ENCODE measurements at places on chromosomes 3 and 15.

DNA sequence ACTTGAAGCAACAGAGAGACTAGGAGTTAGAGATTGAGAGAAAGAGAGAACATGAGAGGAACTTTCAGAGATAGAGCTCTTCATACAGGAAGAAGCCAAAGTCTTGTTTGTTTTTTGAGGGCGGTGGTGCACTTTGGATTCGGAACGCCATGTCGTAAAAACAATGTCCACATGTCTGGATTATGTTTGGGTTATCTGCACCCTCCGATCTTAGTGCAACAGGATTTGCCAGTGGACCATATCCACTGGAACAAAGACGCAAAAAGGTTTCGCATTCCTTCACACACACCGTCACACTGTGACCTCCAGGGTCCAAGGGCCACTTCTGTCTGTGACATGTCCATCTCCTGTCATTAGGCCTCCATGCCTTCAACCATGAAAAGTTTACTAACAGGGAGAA, 141.8 kb upstream of the ATP11B start:
- DNase-seq = no peak

- DNase-seq = no peak
These were observed 54.3 kb downstream of the LRRN1 start for GRCh38 chr3:3853544-3853943.

- DNase-seq = no peak
These were observed 334.2 kb downstream of the KLF13 start for GRCh38 chr15:31660816-31661215.

DNA sequence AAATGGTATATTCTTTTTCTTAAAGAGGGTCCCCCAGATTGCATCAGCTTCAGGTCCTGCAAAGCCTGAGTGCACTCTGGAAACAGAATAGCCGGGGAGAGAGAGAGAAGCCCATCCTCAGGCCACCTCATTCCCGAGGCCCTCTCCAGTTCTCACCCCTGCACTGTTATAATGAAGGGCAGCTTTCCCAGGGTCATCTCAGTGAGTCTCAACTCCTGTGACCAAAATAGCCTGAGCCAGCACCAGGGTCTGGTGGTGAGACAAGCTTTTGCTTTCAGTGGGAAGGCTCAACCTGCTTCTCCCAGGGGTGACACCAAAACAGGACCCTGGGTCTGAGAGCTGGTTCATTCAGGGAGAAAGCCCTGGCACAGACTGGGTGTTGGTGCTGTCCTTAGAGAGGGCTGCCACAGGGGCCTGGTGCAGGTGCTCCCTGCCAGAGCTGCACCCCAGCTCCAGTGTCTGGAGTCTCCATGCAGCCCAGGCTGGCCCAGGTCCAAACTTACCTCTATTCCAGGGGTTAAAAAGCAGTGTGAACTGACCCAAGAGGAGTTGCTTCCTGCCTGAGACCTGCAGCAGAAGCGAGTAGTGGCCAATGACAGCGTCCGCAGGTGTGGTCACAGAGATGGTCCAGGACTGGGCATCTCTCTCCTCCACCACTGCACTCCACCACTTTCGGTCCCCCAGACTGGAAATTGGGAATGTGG, 6.1 kb downstream of the EPB42 start:
- no peak for DNase-seq

- no peak for DNase-seq
These were observed 102.9 kb downstream of the TFDP2 start for GRCh38 chr3:142046320-142047020.

GRCh38 chr3:140597792-140598191, 80.1 kb upstream of the TRIM42 start:
- DNase-seq = no peak

DNA sequence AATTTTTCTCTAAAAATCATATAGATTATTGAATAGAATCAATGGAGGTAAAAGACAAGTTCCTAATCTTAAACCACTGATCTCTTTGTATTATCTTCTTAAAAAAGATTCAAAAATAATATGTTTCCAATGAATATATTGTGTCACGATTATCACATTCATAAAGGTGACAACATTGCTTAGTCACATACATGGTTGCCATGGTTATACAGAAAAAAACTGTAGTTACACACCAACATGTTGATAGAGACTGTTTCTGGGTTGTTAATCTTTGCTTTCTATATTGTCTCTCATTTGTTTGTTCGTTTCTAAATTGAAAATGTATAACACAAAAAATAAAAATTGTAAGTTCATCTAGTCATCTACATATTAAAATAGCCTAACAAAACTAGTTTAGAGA, 376.0 kb upstream of the ALCAM start:
- DNase-seq = no peak

- DNase-seq = no peak
These were observed 38.4 kb downstream of the TOPAZ1 start for GRCh38 chr3:44280077-44280476.

DNA sequence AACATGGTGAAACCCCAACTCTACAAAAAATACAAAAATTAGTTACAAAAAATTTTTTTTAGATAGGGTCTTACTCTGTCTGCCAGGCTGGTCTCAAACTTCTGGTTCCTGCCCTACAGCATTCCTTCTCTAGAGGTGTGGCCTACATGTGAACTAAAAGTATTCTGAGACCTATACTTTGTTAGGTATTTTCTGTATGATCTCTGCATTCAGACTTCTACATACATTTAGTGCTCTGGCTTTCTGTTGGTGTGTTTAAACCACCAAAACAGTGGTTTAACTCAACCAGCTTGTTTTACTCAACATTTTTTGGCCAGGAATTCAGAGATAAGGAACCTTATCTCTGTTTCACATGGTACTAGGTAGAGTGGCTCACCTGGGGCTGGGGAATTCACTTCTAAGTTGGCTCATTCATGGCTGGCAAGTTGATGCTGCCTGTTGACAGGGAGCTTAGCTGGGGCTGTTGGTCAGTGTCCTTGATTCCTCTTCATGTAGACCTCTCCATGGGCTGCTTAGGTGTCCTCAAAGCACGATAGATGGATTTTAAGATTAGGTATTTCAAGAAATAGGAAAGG, 41.4 kb upstream of the BSN start:
- DNase-seq = no peak

DNA sequence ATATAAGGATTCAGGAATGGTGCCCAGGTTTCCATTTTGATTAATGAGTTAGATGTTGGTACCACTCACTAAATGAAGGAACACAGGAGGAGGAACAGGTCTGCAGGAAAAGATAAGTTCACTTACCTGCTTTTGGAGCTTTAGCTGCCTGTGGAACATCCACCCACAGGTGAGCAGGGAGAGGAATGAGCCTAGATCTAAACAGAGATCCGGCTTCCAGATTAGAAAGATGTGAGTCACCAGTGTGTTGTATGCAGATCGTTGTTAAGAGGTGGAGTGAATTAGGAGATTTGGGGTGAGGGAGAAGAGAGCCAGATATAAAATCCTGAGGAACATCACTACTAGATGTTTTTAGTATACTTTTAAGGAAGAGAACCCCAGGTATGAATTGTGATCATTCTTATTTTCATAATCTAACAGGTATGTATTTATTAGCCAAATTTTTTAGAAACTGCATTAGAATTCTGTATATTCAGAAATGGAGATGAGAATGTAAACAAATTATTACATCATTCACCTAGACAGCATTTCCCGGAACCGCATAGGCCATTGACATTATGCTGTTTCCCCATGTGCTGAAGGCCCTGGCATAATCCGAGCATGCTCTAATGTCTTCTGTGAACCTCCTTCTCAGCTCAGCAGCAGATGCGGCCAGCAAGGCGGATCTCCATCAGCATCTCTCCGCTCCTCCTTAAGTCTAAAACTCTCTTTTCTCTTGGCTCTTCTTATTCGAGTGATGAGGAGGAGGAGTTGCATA, 118.2 kb downstream of the KLHL25 start:
- DNase-seq = no peak

DNA sequence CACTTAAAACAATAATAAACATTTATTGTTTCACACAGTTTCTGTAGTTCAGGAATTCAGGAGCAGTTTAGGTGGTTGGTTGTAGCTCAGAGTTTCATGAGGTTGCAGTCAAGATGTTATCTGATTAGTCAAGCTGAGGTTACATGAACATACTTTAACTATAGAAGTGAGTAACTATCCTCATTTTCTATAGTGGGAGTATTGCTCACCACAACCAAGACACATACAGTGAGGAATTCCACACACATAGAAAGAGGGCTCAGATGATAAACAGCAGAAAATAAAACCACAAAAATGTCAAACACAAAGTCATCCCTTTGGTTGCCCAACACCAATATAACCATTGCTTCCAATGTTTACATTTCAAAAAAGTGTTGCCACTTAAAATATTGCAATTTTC, 13.6 kb downstream of the SCN11A start:
- no peak for DNase-seq

DNA sequence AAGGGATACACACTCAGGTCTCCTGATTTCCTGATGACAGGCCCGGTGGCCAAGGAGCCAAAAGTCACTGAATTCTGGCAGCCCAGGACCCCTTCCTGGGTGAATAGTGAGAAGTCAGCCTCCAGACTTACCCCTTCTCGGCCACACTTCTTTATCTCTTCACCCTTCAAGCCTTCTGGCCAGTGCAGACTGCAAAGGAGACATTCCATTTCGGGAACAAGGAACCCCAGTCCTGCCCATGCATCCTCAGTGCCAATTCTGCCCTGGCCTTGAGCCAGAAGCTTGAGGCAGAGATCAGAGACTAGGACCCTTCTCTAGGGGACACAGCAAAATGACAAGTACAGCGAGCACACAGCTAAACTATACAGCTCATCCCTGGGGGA, 28.8 kb downstream of the GRAMD2A start:
- no peak for DNase-seq

DNA sequence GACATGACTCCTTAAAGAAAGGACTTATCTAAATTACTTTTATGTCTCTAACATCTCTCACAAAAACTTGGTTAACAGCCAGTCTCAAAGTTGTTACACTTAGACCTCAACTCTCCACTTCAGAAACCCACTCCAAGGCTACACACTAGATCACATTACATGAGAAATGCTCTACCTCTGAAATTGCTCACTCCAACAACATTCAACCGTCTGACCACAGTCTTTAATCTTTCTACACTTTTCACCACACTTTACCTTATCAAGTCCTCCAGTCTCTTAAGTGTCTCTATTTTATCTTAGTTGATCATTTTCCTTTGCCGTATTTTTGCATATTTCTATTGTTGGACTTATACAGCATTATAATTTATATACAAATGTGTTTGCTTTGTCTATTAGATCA, 5.8 kb downstream of the SLC12A6 start:
- no peak for DNase-seq

DNA sequence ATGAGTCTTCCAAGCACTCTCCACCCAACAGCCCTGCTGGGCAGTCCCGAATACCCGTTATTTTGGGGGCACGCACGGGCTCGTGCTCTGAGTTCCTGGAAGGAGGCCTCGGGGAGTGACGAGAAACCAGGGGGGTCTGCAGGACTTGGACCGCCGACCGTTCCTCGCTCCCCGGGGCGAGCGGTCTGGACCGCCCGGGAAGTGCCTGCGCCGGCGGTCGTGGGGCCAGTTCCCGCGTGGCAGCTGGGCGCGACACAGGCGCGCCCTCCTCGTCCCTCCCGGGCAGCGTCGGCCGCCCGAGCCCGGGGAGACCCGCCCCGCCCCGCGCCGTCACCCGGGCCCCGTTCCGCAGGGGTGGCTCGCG, 387 bp downstream of the GNB4 start:
- DNase-seq = peak; percentile 71

DNA sequence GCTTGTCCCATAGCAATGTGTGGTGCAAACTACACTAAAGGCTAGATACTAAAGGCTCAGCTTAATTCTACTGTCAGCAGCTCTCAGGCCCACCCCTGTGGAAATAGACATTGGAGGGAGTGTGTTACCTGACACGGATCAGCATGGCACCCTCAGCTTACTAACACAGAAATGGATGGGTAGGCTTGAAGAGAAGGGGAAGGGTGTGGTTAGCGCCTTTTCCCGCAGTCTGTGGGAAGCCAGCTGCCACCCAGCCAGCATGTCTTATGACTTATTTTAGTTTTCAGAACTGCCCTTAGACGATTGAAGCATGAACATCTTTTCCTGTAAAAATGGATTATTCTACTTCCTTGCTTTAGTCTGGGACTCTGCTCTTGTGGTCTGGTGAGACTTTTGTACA, 25.8 kb upstream of the ADPGK start:
- DNase-seq = no peak

GRCh38 chr3:149453140-149453805, 21.2 kb upstream of the TM4SF4 start:
- no peak for DNase-seq

DNA sequence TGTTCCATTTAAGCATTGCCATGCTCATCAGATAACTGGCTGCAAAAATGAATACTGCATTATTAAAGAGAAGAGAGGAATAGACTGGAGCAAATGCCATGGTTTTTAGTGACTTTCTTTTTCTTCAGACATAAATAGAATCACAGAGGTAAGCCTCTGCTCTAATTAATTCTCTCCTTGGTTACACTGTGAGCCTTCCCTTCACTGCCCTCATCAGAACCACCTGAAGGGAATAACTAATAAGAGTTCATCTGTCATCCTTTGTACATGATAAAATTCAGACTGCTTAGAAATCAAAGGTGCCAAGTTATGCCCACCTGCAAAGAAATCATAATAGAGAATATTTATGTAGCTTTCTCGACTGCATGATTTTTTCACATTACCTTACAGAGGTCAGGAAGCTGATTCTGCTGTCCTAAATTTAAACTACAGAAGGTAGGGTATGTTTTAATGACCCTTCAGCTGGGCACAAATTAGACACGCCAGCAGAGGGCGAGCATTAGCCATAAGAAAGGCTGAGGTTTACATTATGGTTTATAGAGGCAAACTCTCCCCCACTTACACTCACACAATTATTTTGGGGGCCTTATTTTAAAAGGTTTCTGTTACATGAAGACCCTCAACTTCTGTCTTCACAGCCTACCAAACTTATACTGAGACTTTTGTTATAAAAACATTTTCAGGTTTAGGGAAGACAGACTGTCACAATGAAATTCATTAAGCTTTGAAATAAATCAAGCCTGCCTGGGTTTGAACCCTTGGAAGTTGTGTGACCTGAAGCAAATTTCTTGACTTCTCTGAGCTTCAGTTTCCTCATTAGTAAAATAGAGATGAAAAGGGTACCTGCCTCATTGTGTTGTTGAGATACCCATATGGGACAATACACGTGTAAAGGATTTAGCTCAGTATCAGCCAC, 15.3 kb upstream of the UNC13C start:
- no peak for DNase-seq

DNA sequence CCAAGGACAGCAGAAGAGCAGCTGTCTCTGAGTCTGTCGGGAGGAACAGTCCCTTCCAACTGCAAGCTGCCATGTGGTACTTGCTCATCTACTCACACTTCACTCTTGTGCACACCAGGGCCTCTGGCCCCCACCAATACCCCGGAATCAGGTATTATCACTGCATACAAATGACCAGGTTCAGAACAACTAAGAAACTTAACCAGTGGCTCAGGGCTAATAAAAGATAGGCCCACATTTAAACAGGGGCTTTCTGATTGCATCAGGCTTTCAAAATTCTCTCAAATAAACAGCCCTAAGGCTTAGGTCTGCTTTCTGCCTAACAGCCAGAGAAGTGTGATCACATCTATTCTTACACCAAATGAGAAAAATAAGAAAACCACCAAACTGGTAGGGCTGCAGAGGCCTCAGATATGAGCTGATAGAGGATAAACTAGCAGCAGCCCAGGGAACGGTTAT, 20.7 kb downstream of the CCDC12 start:
- no peak for DNase-seq

All from type B pancreatic cell (in vitro differentiated cells).